ENCODE measurements at places on chromosomes 12 and 14. TPM values are rescaled to one million over a fixed set of nuclear protein-coding genes. Genes with fewer than 3 reads are reported as not detected.

Gene MYL2
- total RNA-seq = not detected

GRCh38 chr12:6948873-6949594 is 2.1 kb upstream of the PTPN6 start:
- DNase-seq = no peak

DNA sequence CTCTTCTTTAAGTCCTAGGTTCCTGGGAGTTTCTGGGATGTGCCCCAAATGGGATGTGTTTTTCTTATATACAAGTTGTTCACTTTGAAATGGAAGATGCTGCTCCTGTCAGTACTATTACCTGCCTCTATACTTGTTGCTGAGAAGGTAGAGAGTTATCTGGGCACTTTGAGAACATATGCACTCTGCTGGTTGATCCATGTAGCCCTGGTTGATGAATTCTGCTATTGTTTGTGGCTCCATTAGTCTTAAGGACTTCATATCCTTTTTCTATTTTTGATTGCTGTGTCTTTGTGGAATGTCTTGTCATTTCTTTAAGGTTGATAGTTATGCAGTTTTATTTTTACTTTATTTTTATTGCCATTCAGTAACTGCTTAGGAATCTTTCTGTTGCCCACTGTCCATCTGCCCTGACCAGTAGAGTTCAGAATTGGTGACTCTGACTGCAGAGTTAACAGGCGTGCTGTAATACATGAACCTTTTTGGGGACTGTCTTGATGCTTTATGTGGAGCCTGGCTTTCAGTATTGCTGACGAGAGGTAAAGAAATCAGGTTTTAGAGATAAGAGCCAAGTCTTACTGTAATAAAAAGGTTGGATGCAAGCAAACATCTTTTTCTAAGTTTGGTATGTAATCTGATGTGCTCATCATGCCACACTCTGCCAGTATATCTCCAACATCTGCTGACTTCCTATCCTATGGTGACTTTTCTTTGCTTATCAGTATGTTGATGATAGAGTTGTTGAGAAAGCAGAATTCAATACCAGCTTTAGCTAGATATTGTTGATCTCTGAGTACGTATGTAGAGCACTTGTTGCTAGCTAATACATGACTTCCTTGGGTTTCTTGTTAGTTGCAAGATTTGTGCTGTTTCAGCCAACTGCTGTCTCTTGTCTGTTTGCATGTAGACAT is 1.6 kb downstream of the GMPR2 start:
- no peak for DNase-seq

GRCh38 chr12:55647027-55647426 is 10.3 kb downstream of the OR10P1 start:
- DNase-seq = no peak

DNA sequence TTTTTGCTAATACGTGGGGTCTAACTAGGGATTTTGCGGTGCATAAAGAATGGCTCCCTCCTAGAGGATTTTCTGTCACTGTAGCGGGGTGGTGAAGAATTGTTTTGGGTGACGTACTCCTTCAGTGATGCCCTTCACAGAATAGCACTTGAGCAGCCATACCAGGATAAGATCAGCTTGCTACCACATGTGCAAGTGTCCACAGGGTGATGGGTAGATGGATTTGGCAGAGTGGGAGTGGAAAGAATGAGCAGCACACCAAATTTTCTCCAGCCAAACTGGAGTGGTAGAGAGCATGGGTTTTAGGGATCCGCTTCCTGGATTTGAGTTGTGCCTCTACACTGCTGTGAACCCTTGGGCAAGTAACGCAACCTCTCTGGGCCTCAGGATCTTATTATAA is 2.3 kb downstream of the TCP11L2 start:
- DNase-seq = no peak

- no peak for DNase-seq
These were observed 9.1 kb upstream of the GLT1D1 start for GRCh38 chr12:128844031-128844635.

DNA sequence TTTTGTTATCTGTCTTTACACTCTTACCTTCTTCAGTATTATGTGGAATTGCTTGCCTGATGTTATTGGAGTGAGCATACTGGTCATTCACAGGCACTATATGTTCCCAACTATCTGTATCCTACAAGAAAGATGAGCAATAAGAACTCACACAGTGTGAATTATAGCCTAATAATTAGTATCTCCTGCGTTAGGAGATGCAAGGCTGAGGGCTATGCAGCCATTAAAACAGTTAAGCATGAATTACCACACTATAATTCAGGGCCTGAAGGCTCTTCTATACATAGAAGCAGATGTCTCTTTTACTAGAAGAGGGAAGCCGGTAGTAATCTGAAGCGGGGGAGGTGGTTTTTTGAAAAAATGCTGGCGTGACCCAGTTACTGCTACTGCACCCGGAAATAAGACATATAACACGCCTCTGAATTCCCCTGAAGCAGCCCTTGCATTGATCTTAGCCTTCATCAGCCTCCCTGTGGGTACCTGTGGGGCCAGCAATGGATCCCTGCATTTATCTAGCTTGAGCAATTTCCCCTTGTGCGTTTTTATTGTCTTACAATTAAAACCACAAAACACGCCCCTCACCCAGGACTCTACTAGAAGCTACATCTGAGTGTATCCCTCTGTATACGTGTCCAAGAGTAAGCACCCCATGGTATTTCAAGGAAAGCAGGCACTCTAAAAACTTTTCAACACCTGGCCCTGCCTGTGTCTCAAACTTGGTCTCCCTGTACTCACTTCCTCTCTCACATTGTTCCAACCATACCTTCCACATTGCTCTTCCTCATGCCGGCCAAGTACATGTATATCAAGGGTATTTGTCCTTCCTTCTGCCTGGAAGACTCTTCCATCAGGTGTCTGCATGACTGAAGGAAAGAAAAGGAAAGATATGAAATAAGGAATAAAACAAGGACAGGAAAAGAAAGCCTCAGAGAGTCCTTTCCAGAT is 210.9 kb upstream of the ARID2 start:
- no peak for DNase-seq

GRCh38 chr14:76550534-76550933 is 174.6 kb downstream of the ESRRB start:
- peak; percentile 100 for DNase-seq

- no peak for DNase-seq
These were observed 43.4 kb downstream of the GPR65 start for GRCh38 chr14:88048351-88048750.

DNA sequence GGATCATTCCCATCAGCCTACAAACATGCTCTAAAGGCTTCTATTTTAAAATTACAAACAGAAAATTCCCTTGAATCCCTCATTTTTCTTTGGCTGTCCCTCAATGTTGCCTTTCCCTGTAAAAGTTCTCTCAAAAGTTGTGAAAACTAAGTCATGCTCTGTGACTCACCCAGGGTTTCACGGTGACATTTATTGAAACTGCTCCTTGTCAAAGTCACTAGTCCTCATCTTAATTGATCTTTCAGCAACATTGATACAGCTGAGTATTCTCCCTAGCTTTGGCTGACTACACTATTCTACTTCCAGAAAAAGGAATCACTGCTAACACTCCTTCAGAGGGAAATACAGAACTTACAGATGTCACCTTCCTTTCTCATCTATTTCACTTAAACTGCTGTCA is 65.7 kb downstream of the ASCL4 start:
- DNase-seq = no peak

GRCh38 chr14:102408724-102409123 is 46.0 kb downstream of the TECPR2 start:
- no peak for DNase-seq

- no peak for DNase-seq
These were observed 980 bp upstream of the LTBR start for GRCh38 chr12:6382982-6383381.

- peak; percentile 71 for DNase-seq
These were observed 58.7 kb upstream of the NCOR2 start for GRCh38 chr12:124625867-124626675.

Data from mammary epithelial cell (primary cell).